ENCODE measurements at places on chromosomes 11 and 22.

GRCh38 chr11:104731890-104732289 lies 166.4 kb downstream of the CASP12 start:
- DNase-seq: no peak

DNA sequence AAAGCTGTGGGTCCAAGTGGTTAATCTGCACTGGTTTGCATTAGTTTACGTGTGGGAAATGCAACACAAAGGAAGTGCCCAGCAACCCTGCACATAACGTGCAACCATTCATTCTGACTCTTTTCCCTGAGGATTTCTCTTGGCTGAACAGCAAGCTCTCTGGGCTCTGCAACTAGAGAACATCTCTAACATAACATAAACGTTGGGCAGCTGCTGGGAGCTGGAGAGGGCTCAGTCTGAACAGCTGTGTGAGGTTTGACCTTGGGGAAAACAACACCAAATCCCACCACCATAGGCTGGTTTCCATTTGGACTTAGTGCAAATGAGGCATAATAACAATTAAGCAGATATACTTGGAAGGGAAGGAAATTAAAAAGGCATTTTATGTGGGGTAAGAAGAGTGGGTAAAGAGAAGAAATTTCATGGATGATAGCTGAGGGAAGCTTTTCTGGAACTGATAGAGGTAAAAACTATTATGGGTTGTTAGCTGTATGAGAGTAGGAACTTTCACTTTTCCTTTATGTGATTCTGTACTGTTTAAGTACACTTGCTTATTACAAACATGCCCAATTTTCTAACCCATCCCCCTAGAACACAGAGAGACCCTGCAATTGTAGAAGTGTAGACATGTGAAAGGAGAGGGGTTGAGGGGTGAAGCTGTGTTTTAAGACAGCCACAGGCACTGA lies 76.2 kb downstream of the SNX19 start:
- DNase-seq: no peak

DNA sequence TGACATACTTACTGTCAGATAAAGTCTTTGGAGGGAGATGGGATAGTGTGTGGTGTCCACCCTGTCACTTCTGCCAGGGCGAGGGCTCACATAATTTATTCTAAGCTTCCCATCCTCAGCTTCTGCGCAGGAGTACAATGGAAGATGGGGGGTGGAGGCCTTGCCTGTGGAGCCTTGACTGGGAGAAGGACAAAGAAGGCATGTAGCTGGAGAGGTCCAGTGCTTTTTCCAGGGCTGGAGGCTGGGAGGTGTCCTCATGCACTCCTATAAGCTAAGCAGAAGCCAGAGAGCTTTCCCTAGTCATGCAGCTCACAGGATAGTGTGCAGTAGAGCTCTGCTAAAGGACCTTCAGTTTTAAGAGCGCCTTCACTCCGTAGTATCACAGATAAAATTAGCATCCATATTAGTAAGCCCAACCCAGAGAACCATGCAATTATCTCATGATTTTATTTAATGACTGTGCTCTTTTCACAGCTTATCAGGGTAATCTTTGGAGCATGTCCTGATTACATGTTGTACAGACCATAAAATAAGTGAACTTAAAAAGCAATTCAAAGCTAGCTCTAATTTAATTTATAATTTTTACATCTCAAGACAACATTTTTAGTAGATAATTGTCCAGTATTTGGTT lies 148.3 kb downstream of the TEAD1 start:
- DNase-seq: peak; percentile 44

DNA sequence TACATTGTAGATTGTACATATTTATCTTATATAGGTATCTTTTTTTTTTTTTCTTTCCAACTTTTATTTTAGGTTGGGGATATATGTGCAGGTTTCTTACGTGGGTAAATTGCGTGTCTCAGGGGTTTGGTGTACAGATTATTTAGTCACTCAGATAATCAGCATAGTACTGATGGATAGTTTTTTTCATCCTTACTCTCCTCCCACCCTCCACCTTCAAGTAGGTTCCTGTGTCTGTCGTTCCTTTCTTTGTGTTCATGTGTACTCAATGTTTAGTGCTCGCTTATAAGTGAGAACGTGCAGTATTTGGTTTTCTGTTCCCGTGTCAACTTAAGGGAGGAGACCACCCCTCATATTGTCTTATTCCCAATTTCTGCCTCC lies 9.6 kb downstream of the C11orf96 start:
- DNase-seq: no peak

- peak; percentile 22 for DNase-seq
Observed at GRCh38 chr22:40033586-40034380, 39.0 kb downstream of the FAM83F start.

GRCh38 chr11:33195462-33196173 lies 34.3 kb upstream of the CSTF3 start:
- no peak for DNase-seq

GRCh38 chr11:130213143-130213978 lies 53.8 kb downstream of the ST14 start:
- DNase-seq: peak; percentile 78

- peak; percentile 35 for DNase-seq
Observed at GRCh38 chr11:85182441-85183387, 444.4 kb downstream of the DLG2 start.

- peak; percentile 19 for DNase-seq
Observed at GRCh38 chr11:46342239-46342638, 5.0 kb upstream of the DGKZ start.

All from NCI-H1417 (cell line).